ENCODE measurements at places on chromosomes 7 and 10.

GRCh38 chr10:8418631-8419030, 364.1 kb downstream of the GATA3 start:
- no peak for DNase-seq

DNA sequence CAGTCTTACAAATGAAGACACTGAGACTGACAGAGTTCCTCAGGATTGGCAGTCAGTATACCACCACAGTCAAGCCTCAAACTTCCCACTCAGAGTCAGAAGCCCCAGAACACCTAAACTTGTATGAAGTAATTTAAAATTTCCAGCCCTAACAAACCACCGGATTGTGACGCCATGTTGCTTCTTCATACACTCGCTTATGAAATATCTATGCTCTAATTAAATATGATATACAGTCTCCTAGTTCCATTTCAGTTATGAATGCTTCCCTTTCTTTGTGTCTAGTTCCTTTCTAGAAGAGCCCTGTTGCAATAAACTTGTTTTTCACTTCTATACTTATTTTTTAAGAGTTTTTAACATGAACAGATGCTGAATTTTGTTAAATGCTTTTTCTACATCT, 172.0 kb upstream of the NOBOX start:
- no peak for DNase-seq

DNA sequence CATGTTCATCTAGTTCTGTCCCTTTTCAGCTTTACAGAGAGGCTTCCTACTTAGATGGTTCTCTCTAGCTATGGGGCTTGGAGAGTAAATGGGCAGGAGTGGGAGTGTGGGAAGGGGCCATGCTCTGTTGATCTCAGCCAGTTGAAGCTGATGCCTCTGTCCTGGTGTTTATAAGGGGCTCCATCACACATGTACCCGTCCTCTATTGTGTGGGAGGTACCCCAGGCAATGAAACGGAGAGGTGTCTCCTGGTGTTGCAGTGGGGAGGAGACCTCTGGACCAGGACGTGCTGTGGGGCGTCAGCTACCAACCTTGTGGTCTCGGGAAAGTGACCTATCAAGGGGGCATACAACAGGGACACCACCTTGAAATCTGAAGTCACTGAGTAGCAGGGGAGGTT, 173.5 kb downstream of the CELF2 start:
- no peak for DNase-seq

GRCh38 chr10:52659085-52659484, 113.5 kb downstream of the MBL2 start:
- no peak for DNase-seq

- no peak for DNase-seq
Observed at GRCh38 chr10:9437131-9437530, 1382.6 kb downstream of the GATA3 start.

DNA sequence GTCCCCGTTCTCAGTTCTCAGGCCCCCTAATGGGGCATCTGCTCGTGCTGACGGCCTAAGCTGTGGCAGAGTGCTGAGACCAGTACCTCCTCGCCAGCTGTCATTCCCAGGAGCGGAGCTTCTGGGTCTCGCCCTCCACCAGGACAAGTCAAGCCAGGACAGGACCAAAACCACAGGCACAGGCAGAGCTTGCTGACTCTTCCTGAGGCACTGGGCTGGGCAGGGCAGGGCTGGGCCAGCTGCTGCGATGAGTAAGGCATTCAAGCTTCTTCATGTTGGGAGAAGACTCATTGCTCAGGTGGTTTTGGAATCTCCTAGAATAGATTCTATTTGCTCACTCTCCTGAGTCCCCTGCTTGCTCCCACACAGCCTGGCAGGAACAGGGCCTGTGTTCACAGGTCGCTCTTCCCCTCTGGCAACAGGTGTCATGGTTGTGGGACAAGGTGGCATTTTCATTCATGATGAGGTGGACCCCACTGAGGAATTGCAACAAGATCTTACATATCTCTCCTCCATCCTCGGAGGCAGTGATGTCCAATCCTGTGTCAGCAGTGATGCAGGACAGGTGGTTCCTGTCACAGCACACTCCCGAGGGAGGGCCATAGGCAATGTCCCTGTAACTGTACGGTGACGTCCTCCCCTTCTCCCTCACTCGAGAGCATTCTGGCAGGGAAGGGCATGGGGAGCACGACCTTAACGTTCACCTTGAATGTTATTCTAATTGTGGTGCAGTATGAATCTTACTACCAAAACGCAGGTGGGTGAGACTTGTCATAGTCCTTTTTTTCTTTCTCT, 17.0 kb upstream of the SH3PXD2A start:
- DNase-seq: no peak

DNA sequence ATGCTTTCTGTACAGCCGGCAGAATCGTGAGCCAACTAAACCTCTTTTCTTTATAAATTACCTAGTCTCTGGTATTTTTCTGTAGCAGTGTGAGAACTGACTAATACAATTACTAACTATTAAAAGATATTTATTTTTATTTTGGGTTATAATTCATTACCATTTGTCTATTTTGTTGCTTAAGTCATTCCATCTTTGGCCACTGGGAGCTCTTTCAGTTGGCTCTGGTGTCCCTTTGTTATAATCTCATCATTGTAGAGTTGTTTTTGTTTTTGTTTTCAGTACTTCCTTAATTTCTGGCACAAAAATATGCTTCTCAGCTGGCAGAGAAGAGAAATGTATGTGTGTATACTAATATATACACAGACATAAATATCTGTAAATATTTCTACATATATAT, 807.9 kb upstream of the MBL2 start:
- no peak for DNase-seq
